ENCODE measurements at places on chromosomes 12 and 14.

DNA sequence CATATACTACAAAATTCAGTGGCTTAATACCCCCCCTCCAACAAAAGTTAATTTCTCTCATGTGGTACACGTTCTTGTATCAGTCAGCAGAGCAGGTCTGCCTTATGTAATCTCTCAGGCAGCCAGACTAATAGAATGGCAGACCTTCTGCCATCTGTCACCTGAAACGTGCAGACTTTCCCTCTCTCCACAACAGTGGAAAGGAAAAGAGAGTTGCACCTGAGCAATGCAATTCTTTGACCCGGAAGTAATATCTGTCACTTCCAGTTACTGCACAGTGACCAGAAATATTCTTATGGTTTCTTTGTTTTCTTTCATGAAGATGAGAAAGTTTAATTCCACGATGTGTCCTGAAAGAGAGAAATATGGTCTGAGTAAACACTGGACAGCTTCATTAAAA is 14.4 kb downstream of the KERA start:
- DNase-seq = no peak

GRCh38 chr12:130645751-130646150 is 70.3 kb downstream of the RIMBP2 start:
- no peak for DNase-seq

DNA sequence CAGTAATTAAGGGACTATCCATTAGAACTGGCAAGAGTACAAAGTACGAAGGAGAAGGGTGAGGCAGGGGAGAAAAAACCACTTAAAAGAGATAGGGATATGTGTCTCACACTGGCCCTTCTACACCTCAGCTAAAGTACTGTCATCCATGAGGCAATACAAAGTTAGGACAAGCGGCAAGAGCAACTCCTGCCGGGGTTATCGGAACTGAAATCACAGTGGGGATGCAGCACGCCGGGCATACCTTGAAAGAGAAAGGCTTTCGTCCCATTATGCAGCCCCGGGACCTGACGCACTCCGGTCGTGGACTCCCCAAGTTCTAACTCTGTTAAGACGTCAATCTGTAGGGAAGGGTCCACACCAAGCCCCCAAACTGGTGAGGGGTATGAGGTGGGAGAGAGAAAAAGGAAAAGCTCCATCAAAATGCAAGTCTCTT is 1.1 kb downstream of the NELL2 start:
- no peak for DNase-seq

- no peak for DNase-seq
Observed at GRCh38 chr12:121033625-121034349, 5.3 kb downstream of the OASL start.

GRCh38 chr12:57461917-57462250 is 2.3 kb downstream of the GLI1 start:
- DNase-seq = no peak
